ENCODE measurements at places on chromosomes 12 and 14. TPM values are rescaled to one million over a fixed set of nuclear protein-coding genes. Genes with fewer than 3 reads are reported as not detected.
A peak's percentile ranks its signal among the peaks of the same experiment; 100 is the strongest.

- H3K4me1 ChIP-seq: no peaks in the 10 kb centered on the region
- no peak overlapping the region for H3K4me3 ChIP-seq
- no peak for DNase-seq
- no peak overlapping the region for H3K27ac ChIP-seq
- no peaks in the 10 kb centered on the region for H3K36me3 ChIP-seq
These were observed 33.5 kb downstream of the SLC38A2 start for GRCh38 chr12:46339051-46339450.

DNA sequence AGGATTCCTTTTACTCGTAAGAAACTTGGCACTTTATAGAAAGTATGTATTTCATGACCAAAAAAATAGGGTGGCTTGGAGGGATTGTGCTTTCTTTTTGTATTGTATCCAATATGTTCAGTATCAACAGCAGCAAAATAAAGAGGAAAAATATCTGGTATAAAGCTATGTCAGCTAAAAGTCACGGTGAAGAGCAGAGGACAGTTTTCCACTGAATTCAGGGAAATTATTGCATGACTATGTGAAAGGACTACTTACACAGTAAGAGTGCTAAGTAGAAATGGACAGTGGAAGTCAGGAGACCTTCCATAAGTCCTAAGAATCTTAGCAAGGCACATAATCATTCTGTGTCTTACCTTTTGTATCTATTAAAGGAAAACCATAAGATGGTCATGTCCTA is 19.3 kb downstream of the TSHR start:
- H3K4me3 ChIP-seq: no peak overlapping the region
- no peaks in the 10 kb centered on the region for H3K4me1 ChIP-seq
- H3K27ac ChIP-seq: no peak overlapping the region
- H3K36me3 ChIP-seq: no peaks in the 10 kb centered on the region

GRCh38 chr14:83255727-83256090 is 1722.1 kb upstream of the SEL1L start:
- no peak overlapping the region for H3K27ac ChIP-seq
- H3K4me1 ChIP-seq: no peaks in the 10 kb centered on the region
- no peaks in the 10 kb centered on the region for H3K27me3 ChIP-seq

DNA sequence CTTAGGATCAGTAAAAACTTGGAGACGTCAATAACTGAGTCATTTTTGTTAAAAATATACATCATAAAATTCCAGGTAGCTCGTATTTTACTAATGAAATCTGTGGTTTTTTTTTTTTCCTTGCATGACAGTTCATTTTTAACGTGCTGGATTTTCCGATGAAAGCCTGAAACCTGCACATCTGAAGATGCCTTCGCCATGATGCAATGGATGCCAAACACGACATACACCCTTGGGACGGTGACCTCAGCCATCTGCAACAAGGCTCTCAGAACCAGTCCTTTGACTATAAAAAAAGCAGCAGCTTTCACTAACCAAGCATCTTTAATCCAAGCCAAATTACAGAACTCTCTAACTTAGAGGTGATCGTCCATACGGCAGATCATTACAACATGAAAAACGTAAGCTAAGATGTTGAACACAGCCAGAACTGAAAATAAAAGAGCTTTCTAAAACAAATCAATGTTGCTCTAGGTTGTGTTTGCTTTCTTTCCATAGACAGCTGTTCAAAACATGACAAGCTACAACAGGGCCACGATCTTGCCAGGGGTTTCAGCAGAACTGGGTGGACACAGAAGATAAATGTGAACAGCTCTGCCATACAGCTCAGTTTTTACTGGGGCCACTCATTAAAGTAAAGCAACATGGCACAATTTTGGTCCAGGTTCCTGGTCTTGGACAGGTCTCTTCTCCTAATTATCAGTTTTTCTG is 7.8 kb downstream of the NIN start:
- H3K4me3 ChIP-seq: no peak overlapping the region
- peaks cover 21% of the 10 kb centered on the region for H3K4me1 ChIP-seq
- no peaks in the 10 kb centered on the region for H3K27me3 ChIP-seq
- no peak for DNase-seq
- peaks cover 11% of the 10 kb centered on the region for H3K36me3 ChIP-seq
- H3K27ac ChIP-seq: no peak overlapping the region

GRCh38 chr14:100285021-100285912 is 21.0 kb downstream of the SLC25A29 start:
- no peak overlapping the region for H3K27ac ChIP-seq
- peaks cover 3% of the 10 kb centered on the region for H3K36me3 ChIP-seq
- peak overlapping the region; percentile 67 for H3K4me3 ChIP-seq

DNA sequence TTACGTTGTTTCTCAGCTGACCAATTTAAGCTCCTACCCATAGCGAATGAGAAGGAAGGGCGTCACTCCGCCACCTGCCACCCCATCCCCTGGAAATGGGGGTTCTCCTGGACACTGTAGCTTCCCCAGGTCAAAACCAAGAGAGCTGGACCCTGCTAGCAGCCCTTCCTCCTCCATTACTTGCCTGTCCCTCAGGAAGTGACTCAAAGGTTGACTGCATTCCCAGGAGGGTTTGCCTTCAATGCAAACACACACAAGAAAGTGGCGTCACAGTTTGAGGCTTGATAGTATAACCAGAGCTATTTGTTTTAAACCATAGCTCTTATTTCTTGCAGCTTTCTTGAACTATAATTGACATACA is 79.1 kb downstream of the KCNK13 start:
- H3K36me3 ChIP-seq: no peaks in the 10 kb centered on the region
- H3K4me1 ChIP-seq: no peaks in the 10 kb centered on the region
- no peak overlapping the region for H3K4me3 ChIP-seq
- no peak overlapping the region for H3K27ac ChIP-seq
- no peak for DNase-seq
- H3K27me3 ChIP-seq: no peaks in the 10 kb centered on the region

TAS2R50 gene
- 0.05 TPM for polyA plus RNA-seq

DNA sequence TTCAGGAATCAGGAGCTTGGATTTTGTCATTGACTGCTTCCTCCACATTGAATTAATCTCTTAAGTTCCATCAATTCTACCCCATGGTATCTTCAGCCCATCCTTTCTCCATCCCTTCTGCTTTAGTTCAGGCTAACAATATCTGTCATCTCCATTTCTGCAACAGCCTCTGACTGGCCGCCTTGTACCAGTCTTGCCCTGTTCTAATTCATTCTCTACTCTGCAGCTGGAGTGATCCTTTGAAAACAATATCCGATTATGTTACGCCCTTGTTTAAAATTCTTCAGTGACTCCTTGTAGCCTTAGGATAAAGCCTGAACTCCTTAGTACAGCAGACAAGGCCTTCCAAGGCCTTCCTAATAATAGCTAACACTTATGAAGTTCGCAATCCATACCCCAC is 170.2 kb downstream of the ETV6 start:
- H3K4me3 ChIP-seq: no peak overlapping the region
- H3K4me1 ChIP-seq: peaks cover 28% of the 10 kb centered on the region
- no peak overlapping the region for H3K27ac ChIP-seq
- no peaks in the 10 kb centered on the region for H3K36me3 ChIP-seq

DNA sequence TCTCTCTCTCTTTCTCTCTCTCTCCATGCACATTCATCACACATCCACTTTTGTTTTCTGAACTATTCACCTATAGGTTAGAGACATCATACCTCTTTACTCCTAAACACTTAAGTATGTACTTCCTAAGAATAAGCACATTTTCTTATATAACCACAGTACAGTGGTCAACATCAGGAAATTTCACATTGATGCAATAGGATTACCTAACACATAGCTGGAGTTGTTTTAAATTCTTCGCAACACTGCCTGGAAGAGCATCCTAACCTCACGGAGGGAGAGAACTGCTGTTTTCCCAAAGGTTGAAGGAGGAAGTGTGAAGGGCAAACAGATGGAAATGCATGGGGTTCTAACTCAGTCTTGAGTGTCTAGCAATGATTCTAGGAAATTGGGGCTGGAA is 159.2 kb downstream of the SYT1 start:
- H3K36me3 ChIP-seq: no peaks in the 10 kb centered on the region
- no peak for DNase-seq
- H3K4me1 ChIP-seq: peaks cover 14% of the 10 kb centered on the region
- H3K27me3 ChIP-seq: no peaks in the 10 kb centered on the region
- H3K4me3 ChIP-seq: no peak overlapping the region

SLC7A8 gene
- 0.96 TPM for polyA plus RNA-seq

LRFN5 gene
- polyA plus RNA-seq: not detected

LRTM2 gene
- polyA plus RNA-seq: not detected

DNA sequence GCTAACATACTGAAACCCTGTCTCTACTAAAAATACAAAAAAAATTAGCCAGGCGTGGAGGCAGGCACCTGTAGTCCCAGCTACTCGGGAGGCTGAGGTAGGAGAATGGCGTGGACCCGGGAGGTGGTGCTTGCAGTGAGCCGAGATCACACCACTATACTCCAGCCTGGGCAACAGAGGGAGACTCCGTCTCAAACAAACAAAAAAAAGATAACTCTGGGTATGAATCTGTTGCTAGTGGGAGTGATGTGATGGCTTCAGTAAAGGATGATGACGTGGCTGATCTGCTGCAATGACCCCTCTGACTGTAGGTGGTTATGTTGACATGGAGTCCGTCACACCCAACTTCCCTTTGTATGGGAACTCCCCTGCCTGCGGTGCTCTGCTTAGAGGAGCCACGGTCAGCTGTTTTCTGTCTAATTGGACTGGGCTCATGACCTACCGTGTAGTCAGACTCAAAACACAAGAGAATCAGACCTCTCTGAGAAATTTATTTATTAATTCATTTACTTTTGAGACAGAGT is 59.1 kb upstream of the MED13L start:
- no peak overlapping the region for H3K4me3 ChIP-seq
- no peaks in the 10 kb centered on the region for H3K36me3 ChIP-seq
- no peaks in the 10 kb centered on the region for H3K27me3 ChIP-seq
- no peak overlapping the region for H3K27ac ChIP-seq
- no peaks in the 10 kb centered on the region for H3K4me1 ChIP-seq

DNA sequence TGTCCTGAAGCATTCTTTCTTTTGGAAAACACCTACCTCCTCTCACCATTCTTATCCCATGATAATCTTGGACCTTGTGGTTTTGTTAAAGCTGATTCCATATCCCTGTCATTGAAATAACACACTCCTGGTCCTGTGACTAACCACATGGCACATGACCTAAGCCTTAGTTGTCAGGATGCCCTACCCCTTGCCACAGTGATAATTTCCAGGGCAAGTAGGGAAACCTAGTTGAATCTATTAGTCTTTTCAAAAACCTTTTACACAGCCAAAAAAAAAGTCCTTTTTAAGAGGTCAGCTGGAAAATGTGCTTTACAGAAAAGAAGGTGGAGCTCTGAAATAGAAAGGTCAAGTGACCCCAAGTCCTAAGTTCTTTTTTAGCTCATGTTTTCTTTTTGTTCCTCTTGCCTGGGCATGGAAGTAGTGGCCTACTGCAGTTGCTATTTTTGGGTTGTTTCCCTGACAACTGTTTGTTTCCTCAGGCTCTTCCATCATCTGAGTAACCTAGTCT is 608.4 kb downstream of the LRFN5 start:
- no peak overlapping the region for H3K4me3 ChIP-seq
- peak overlapping the region; percentile 86 for H3K27ac ChIP-seq
- no peaks in the 10 kb centered on the region for H3K36me3 ChIP-seq
- no peaks in the 10 kb centered on the region for H3K4me1 ChIP-seq

- H3K27ac ChIP-seq: no peak overlapping the region
- no peaks in the 10 kb centered on the region for H3K27me3 ChIP-seq
- DNase-seq: no peak
- peaks cover 8% of the 10 kb centered on the region for H3K4me1 ChIP-seq
- H3K36me3 ChIP-seq: no peaks in the 10 kb centered on the region
These were observed 115.2 kb upstream of the RAP1B start for GRCh38 chr12:68495336-68496070.

DNA sequence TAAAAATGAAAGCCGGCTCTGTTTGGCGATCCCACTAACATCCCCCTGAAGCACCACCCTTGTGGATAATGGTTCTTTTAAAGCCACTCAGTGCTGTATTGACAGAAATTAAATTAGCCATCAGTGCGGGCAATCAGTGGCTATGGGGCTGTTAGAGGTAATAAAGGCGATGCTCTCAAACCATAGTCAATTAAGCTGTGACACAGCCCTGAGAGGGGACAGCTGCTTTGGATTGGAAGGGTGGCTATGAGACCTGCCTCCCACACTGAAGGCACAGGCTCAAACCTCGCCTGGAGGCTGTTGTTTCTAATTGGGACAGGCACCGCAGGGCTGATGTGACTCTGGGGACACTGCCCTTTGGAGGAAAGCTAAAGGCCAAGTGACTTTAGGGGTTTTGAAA is 562.2 kb downstream of the VRK1 start:
- no peak overlapping the region for H3K27ac ChIP-seq
- no peak overlapping the region for H3K4me3 ChIP-seq
- no peaks in the 10 kb centered on the region for H3K36me3 ChIP-seq

PLCZ1 gene
- 0.15 TPM for polyA plus RNA-seq

DNA sequence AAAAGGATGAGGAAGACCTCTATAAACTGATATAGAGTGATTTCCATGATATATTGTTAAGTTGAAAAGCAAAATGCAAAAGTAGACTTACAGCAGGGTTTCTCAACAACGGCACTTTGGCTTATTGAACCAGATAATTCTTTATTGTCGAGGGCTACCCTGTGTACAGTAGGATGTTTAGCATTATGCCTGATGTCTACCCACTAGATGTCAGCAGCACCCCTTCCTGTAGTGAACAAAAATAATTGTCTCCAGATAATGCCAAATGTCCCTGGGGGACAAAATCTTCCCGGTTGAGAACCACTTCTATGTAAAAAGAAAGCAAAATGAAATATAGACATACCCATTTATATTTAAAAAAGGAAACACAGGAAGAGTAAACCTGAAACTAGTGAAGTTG is 32.4 kb downstream of the ABCD2 start:
- H3K27ac ChIP-seq: no peak overlapping the region
- H3K4me3 ChIP-seq: no peak overlapping the region
- DNase-seq: peak; percentile 5
- no peaks in the 10 kb centered on the region for H3K4me1 ChIP-seq
- H3K27me3 ChIP-seq: no peaks in the 10 kb centered on the region

- H3K36me3 ChIP-seq: no peaks in the 10 kb centered on the region
- no peak overlapping the region for H3K4me3 ChIP-seq
- no peaks in the 10 kb centered on the region for H3K4me1 ChIP-seq
- no peak for DNase-seq
- H3K27me3 ChIP-seq: no peaks in the 10 kb centered on the region
These were observed 1400.9 kb upstream of the FLRT2 start for GRCh38 chr14:84129007-84129406.

ERP27 gene
- polyA plus RNA-seq: 0.64 TPM

TSPAN11 gene
- polyA plus RNA-seq: 6.6 TPM

KLHL33 gene
- not detected for polyA plus RNA-seq

SCN8A gene
- polyA plus RNA-seq: 9.7 TPM

- no peak for DNase-seq
- no peak overlapping the region for H3K4me3 ChIP-seq
- H3K27ac ChIP-seq: no peak overlapping the region
- no peaks in the 10 kb centered on the region for H3K27me3 ChIP-seq
These were observed 49.5 kb upstream of the RTRAF start for GRCh38 chr14:51939755-51940301.

GRCh38 chr12:62248873-62249272 is 11.3 kb upstream of the USP15 start:
- H3K27me3 ChIP-seq: no peaks in the 10 kb centered on the region
- H3K27ac ChIP-seq: no peak overlapping the region
- no peaks in the 10 kb centered on the region for H3K4me1 ChIP-seq
- H3K36me3 ChIP-seq: no peaks in the 10 kb centered on the region
- H3K4me3 ChIP-seq: no peak overlapping the region

GRCh38 chr12:21788089-21788983 is 13.8 kb upstream of the KCNJ8 start:
- H3K4me3 ChIP-seq: no peak overlapping the region
- no peaks in the 10 kb centered on the region for H3K36me3 ChIP-seq
- no peak for DNase-seq
- no peaks in the 10 kb centered on the region for H3K27me3 ChIP-seq
- no peak overlapping the region for H3K27ac ChIP-seq

All from SK-N-SH (cell line).